ENCODE measurements at places on chromosomes 1 and 21.
A peak's percentile ranks its signal among the peaks of the same experiment; 100 is the strongest.

DNA sequence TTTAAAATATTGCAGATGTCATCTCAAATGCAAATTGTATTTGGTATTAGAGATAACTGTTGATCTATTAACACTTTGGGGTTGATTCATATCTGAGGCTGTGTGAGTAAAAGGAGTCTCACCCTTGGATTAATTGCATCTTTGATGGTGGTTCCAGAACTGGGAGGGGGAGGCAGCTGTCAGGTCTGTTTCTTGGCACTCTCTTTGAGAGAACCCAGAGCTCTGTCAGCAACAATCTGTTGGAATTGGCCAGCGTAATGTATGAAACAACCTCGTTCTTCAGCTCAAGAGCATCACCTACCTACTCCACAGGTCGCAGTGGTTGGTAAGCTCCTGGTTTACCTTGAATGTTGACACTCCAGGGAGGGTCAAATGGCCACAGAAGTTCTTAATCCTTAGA lies 424.1 kb downstream of the CAMTA1 start:
- DNase-seq, result no peak

- no peak for DNase-seq
Observed at GRCh38 chr1:155049651-155050559, 1.2 kb upstream of the ADAM15 start.

DNA sequence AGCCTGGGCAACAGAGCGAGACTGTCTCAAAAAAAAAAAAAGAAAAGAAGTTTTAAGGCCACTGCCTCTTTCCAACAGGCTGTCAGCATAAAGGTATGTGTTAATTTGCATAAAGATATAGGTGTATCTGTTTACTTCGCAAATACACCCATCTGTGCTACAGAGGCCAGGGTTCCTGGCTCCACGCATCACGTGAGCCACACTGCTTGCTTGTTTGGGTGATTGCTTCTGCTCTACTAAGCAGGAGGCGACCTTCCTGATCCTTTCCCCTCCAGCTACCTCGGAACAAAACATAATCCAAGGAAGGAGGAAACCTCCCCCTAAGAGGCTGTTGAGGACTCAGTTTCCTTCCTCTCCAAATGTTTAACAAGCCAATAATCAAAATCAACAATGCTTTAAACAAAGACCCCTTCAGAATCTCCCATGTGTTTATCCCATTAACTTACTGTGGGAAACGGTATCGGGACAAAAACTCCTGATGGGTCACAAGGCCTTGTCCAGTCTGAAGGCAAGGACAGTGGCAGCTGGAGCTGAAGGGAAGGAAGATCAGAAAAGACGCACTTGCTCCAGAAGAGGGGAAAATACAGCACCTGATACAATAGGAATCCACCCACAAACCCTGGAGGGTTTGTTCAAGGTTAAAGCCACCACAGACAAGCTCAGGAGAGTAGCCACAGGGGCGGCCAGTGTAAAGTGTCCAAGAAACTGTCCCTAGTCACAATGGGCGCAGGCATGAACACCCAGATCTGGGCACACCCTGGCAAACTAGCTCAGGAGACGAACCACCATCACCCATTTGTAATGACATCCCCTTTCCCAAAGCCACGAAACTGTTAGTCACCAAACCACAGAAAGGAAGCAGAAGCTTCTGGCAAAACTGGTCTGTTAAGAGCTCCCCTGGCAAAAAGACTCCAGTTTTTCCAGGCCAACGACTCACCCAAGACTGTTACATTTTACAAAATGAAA lies 17.2 kb downstream of the CTNNBIP1 start:
- no peak for DNase-seq

DNA sequence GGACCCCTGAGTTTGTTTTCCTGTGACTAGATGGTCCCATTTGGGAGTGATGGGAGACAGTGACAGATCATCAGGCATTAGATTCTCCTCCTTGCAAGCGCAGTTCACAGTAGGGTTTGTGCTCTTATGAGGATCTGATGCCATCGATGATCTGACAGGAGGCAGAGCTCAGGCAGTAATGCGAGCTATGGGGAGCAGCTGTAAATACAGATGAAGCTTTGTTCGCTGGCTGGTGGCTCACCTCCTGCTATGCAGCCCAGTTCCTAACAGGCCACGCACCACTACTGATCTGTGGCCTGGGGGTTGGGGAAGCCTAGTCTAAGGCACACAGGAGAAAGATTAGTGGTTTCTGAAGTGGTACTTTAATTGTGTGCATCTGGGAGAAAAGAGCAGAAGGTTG lies 7.1 kb upstream of the PLPP3 start:
- no peak for DNase-seq

- DNase-seq, result peak; percentile 42
Observed at GRCh38 chr1:207868251-207868773, 42.6 kb downstream of the CD34 start.

DNA sequence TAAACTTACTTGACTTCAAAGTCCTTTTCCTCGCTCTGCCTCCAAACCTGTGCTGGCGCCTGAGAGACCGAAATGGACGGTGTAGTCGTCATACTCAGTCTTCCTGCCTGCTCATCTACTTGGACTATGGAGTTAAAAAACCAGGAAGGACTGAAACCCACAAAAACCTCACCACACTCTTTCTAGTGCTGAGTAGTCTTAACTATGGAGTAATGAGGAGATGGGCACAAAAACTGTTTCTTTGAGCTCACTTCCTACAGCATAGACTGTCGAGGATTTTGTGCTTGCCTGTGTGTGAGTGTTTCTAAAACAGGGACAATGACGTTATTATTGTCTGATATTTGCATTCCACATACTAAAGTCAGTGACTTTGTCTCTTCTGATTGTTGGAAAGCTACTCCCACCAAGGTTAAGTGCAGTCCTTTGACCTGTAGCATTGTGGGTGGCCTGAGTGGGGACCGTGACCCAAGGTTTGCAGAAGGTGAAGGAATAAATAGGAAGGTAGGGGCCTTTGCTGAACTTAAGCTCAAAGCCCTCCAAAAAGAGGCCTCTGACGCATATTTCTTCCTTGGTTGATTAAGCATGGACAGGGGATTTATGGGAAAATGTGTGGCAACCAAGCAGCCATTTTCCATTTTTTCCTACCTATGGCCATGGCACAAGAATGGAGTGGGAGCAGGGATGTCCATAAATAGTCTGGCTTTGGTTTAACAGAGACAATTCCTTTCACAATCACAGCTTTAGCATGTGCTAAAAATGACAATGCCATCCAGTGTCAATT lies 109.6 kb downstream of the ZBTB18 start:
- no peak for DNase-seq
